Activated CD4-positive, alpha-beta T cell treated with anti-CD3 and anti-CD28 coated beads, Interleukin-2, amount 50 U/mL, for 16 hours (primary cell): ENCODE measurements at places on chromosomes 11 and 22.
A peak's percentile ranks its signal among the peaks of the same experiment; 100 is the strongest.

DNA sequence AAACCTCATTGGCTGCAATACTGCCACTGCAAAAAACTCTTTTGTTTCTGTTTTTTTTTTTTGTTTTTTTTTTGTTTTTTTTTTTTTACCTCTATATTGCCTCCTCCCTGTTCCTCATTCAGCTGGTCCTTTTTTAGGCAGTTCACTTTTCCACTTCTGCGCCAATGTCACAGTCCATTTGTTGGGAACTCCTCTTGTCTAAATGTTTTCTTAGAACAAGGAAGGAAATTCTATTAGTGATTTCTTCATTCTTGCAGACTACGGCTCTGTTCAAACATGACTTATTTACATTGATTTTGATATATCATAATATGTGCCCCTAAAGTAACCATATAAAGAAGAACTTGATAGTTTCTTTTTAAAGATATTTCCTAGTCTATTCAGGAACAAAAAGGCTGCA is 2.9 kb downstream of the FAM118B start:
- DNase-seq, result no peak

DNA sequence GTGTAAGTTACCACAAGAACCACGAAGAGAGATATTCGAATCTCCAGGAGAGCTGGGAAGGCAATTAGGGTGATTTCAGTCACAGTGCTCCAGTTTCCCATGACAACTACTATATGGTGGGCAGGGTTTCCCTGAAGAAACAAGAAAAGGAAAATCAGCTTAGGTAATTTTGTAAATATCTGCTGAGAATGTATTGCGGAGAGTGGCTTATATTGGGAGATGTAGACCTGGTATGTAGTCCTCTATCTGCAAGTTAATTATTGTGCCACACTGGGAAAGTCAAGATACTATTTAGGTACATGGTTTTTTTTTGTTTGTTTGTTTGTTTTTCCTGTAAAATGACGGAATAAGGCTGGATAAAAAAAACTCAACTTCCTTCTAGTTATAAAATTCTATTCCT is at the start of gene OR6M1:
Gene OR6M1, minus strand, starts transcription at position 101 of the 400 bp plus-strand sequence. Its CDS starts 0 bp downstream, at position 101.
- DNase-seq, result no peak

GRCh38 chr11:609341-609811 is 6.4 kb downstream of the IRF7 start:
- no peak for DNase-seq

GRCh38 chr11:75802021-75802912 is 12.7 kb upstream of the UVRAG start:
- no peak for DNase-seq

- peak; percentile 89 for DNase-seq
Measured at GRCh38 chr11:72141066-72141465, 5.5 kb downstream of the FOLR3 start.

DNA sequence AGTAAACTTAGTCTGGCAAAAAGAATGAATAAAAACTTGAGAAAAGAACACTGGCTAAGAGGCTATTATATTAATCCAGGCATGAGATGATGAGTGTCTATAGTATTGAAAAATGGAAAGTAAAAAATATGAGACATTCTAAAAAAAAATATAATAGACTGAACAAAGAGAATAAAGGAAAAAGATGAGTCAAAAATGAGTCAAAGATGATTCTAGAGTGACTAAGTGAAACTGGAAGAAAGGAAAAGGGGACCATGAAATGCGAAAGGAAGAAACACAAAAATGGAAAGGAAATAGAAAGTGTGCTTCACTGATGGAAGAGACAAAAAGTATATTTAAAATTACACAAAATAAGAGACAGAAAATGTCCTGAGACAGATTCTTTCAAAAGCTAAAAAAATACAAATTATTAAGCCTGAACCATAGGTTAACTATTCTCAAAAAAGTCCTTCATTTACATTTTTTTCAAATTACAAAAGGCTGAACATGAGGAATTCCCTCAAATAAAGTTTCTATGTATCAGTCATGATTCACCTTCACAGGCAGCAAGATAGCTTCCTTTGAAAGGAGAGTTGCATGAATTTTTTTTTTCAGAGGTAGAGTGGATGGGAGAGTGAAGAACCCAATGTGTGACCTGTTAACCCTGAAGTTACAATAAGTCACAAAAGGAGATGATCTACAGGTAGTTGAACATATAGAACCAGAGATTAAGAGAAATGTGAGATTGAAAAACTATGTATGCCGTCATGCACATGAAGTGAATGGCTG is 75.2 kb downstream of the EIF3M start:
- peak; percentile 5 for DNase-seq

DNA sequence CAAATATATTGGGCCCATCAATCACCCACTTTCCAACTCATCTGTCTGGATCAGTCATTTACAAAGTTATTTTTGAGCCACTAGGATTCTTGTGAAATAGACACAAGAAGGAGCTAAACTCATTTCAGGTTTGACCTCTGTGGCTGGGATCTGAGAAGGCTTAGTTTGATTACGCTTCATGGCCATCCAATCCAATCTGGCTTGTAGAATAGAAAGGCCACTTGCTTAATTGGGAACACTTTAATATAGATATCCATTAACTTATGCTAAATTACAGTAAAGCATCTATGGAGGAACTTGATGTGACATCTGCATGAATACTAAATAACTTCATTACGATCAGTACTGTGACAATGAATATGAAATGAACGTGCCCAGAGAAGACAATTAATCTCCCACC is 284.2 kb downstream of the ST3GAL4 start:
- DNase-seq, result no peak

DNA sequence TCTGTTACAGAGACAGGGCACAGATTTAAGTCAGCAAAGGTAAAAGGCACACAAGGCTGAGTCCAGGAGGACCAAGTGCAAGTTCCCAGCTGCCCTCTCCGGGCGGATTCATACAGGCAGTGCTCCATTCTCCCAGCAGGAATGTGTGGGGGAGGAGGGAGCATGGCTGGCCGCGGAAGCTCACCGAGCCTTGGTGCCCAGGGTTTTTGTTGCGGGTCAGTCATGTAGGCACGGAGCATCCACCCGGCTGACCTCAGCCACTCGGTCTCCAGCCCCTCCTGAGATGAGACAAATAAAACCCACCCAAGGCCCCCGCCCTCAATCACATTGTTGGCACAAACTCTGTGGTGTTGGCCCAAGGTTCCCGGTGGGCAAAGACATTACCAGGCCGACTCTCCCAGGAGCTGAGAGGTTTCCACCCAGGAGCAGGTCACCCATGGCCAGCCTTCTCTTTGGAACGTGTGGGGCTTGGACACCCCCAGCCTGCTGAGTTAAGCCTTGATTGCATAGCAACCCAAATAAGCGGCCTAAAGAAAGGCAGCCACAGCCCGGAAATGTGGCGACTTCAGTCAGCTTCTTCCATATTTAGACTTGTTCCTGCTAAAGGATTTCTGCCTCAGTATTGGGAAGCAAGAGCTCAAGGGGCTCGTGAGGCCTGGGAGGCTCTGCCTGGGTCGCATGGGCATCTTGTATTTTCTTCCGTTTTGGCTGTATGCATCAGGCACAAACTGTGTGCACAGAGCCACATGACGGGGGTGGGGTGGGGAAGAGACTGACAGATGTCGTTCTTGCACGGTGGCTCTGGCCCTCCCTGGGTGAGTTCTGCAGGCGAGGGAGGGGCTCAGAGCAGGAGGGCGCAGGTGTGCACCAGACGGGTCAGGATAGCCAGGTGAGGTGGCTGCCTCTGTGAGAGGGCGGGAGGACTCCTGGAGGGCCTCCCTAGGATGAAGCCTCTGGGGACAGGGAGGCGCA is 63.0 kb downstream of the ARHGAP8 start:
- no peak for DNase-seq

DNA sequence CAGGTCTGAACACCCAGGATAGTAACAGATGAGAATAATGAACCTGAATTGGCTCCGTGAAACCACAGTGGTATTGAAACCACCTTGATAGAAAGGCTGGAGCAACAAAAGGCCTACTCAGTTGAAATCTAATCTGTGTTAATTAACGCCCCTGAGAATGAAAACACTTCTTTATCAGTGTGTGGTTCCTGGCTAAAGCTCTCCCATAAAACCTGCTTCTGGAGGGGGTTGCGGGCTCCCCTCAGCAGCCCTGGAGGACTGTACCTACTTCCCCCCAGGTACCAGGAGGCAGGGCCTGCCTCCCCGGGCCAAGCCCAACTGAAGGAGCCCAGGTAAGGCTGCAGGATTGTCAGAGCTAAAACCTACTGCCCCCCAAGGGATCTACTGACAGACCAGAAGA is 54.6 kb downstream of the PLEKHA7 start:
- no peak for DNase-seq

DNA sequence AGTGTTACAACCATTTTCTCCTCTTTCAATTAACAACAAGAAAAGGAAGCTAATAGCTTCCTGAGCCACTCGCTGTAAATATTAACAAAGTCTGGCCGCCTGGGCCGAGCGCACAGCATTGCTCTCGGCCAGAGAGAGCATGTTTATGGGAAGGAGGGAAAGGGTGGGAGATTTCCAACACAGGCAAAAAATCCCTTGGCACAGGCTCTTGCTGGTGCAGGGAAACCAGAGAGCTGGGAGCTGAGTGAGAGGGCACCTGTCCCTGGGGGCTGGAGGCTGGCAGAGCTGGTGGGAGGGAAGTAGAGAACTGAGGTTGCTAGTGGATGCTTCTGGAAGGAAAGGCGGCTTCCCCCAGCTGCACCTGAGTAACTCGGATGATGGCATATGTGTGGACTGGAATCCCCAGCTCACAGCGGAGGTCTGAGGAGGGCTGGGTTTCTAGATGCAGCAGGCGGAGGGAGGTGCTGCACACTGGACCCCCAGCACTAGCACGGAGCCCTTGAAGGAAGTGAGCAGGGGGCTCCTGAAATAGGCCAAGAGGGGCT is 59.6 kb downstream of the FLRT1 start:
- no peak for DNase-seq

DNA sequence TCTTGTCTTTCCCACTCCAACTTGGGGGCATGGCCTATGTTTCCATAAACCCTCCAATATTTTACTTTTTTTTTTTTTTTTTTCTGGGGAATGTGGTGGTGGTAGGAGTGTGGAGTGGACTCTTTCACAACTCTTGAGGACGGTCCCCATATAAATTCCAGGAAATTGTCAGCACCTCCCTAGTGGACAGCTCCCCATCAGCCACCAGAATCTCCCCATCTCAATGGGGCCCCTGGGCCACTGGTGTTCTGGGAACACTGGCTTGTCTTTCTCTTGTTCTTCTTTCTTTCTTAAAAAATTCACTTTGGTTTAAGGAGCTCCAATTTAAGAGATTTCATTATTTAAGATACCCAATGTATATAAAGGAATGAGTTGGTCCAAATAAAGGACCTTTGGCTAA is 74.1 kb downstream of the ADM start:
- no peak for DNase-seq

DNA sequence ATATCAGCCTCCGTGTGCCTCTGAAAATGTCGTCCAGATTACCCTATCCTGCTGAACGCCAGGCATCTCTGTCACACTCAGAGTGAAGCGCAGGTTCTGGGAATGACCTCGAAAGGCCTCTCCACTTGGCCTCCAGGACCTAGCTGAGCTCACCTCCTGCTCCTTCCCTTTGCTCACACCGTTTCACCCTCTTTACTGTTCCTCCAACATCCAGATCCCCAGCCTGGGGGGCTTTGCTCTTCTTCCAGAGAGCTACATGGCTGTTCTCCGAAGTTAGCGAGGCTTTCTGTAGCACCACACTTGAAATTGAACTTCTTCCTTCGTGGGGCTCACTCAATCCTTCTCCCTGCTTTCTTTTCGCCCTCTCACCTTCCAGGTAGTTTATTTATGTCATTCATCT is 27.9 kb downstream of the GLB1L2 start:
- DNase-seq, result no peak
